ENCODE measurements at places on chromosomes 7 and 10.

DNA sequence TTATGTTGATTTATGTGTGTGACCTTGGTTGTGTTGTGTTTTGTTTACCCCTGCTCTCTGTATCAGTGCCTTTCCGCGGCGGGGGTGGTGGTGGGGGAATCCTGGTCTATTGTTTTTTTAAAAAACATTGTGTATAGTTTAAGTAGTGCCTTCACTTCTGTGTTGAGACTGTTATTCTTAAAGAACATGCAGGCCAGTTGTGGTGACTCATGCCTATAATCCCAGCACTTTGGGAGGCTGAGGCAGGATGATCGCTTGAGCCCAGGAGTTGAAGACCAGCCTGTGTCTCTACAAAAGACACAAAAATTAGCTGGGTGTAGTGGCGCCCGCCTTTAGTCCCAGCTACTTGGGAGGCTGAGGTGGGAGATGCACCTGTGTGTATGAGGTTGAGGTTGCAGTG lies 429.0 kb upstream of the LRGUK start:
- no peak for DNase-seq

- DNase-seq = no peak
These were observed 1.2 kb upstream of the ABCF2 start for GRCh38 chr7:151228024-151228866.

DNA sequence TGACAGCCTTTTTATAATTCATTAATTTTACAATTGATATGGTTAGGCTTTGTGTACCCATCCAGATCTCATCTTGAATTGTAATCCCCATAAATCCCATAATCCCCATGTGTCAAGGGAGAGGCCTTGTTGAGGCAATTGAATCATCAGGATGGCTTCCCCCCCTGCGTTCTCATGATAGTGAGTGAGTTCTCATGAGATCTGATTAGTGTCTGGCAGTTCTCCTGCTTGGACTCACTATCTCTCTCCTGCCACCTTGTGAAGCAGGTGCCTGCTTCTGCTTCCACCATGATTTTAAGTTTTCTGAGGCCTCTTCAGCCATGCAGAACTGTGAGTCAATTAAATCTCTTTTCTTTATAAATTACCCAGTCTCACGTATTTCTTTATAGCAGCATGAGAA lies 165.7 kb upstream of the GNAI1 start:
- DNase-seq = no peak

DNA sequence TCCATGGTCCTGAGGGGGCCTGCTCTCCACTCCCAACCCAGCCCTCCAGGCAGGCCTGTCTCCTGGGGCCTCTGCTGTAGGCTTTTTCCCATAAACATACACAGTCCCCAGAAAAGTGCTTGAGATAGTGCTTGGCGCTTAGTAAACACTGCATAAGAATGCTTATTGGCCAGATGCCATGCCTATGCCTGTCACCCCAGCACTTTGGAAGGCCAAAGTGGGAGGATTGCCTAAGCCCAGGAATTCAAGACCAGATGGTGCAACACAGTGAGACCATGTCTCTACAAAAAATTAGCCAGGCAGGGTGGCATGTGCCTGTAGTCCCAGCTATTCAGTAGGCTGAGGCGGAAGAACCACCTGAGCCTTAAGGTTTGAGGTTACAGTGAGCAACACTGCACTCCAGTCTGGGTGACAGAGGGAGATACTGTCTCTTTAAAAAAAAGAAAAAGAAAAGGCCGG lies 24.6 kb upstream of the ASL start:
- no peak for DNase-seq

DNA sequence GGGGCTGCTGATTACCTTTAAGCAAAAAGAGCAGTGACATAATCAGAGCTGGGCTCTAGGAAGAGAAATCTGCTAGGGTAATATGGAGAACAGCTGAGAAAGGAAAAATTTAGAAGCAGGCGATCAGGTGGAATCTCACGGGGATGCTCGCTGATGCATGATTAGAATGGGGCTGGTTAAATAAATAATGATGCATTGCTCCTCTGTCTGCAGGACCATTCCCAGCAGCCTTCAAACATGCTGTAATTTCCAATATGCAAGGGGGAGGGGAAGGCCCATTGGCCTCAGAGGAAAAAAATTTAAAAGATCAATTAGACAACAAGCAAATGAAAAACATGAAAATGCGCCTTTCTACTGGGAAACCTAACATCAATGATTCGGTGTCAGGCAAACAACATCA lies 65.6 kb upstream of the C10orf90 start:
- DNase-seq = no peak

GRCh38 chr7:128407233-128407589 lies 2.6 kb downstream of the IMPDH1 start:
- DNase-seq = no peak

DNA sequence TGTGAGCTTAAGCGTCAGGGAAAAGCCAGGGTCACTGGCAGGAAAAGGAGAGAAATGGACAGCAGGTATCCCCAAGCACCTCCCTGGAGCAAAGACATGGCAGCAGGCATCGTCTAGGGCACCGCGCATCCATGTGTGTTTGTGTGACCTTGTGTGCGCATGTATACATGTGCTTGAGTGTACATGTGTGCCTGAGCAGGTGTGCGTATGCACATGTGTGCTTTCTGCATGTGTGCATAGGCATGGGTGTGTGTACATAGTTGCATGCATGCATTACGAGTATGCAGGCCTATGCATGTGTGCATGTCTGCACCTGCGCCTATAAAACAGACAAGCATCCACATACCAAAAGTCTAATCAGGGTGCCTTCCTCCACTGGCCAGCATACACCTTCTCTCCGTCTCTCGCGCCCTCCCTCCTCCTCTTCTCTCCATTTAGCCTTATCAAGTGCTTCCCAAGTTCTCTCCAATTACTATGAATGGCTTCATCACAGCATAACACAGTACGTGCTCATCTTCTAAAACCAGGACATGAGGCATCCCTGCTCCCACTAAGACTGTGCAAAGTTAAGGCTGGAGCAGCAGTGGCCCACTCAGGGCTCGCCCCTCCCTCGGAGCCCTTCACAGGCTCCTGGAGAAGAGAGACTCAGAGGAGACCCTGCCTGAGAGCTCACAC lies 30.6 kb downstream of the RASGEF1A start:
- no peak for DNase-seq

GRCh38 chr7:91407942-91408341 lies 143.7 kb downstream of the FZD1 start:
- no peak for DNase-seq

DNA sequence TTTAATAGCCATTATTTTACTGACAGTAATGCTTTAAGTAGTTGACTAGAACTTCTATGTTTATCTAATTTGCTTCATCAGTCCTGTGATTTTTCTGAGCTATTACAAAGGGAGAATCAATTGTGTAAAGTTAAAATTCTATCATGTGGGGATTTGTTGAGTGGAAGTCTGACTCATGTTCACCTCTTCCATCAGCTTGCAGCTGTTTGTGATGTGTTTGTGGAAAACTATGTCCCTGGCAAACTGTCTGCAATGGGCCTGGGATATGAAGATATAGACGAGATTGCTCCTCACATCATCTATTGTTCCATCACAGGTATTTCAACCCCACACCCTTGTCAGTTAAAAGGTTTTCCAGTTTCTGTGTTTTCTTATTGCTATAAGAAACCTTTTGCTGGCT lies 59.9 kb downstream of the SUGCT start:
- no peak for DNase-seq

GRCh38 chr7:114647518-114647917 lies 232.9 kb downstream of the FOXP2 start:
- DNase-seq = no peak

DNA sequence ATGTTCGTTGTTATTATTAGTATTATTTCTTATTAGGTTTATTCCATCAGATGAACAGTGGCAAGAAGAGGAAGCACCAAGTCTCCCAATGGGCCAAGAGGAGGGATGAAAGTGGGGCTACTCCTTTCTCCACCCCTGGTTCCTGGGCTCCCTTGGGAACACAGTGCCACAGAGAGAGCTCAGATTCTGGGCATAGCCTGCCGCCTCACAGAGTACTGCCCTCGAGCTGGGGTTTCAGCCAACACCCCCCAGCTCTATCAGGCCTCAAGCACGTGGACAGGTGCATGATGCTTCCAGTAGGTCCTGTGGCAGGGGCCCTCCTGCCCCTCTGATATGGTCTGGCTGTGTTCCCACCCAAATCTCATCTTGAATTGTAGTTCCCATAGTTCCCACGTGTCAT lies 103.6 kb upstream of the RNF32 start:
- DNase-seq = no peak

DNA sequence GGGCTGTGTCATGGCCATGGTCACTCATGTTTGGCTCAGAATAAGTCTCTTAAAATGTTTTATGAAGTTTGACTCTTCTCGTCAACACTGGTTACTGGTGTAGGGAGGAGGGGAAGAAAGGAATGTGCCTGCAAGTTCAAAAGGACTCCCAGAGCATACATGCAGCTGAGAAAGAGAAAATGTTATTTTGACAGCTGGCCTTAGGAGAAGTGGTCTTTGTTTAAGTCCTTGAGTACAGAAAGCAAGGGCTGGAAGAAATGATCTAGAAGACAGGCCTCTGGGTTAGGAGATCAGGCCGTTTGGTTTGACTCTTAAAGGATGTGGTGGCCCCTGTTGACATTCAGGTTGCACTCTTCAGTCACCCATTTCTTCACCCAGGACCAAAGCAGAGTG lies 245.5 kb downstream of the REEP3 start:
- DNase-seq = no peak

DNA sequence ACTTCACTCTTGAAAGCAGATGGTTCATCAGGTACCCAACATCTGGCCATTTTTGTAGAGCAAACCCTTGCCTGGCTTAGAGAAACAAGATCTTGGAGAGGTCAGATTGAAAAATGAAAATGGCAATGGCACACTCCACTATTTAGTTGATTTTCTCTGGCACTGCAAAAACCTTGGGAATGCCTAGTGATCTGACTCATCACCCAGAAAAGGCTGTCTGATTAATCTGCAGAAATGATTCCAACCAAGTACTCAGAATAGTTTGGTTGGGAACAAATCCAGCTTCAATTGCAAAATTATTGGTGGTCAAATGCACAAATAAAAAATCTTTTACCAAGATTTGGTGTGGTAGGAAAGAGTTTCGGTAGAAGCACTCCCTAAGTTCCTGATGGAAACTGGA lies 351.2 kb downstream of the PHTF2 start:
- no peak for DNase-seq

DNA sequence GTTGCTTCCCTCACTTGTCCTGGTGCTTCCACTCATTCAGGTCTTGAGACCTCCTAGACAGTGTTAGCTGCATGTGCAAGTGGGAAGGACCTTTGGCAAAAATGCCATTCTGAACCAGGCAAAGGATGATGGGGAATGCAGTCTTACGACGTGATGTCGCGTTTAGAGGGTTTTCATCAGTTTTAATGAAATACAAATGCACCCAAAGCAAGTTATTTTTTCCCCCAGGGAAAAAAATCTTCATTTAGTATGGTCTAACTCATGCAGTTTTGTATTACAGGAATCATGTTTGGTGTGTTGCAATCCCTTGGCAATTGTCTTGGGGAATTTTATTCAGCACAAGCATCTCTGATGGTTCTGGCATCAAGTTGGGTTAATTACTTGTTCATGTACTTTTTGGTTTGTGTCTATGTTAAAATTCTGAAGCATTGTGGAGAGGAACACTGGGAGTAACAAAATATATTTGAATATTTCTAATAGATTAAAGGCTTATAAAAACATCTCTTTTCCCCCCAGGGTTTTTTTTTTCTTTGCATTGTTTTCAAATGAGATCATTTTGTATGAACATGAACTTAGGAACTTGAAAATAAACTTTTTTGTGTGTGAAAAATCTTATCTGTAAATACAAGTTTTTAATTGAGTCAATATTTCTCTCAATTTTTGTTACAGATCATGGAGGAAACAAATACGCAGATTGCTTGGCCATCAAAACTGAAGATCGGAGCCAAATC lies 188.9 kb downstream of the BICC1 start:
- DNase-seq = no peak

GRCh38 chr7:79789584-79790345 lies 336.3 kb upstream of the MAGI2 start:
- no peak for DNase-seq

DNA sequence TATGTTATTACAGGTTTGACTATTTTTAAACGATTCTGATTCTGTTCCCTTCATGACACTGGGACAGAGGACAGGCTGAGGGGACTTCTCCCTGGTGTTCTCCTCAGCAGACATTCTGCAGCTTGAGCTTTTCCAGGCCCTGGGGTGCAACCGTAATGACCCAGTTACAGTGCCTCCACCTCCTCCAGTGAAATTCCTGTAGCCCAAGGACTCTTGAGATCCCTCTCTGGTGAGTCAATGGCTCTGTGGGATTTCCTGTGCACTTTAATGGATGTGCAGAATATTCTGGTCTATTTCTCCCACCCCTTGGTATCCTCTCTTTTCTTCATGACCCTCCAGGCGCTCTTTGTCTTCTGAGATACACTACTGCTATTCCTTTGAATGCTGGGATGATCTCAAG lies 319.3 kb downstream of the INHBA start:
- no peak for DNase-seq

- no peak for DNase-seq
These were observed 30.4 kb downstream of the PLAU start for GRCh38 chr10:73941300-73941699.

- DNase-seq = no peak
These were observed 54.8 kb downstream of the DAGLB start for GRCh38 chr7:6392712-6393666.

GRCh38 chr10:33178026-33178755 lies 156.3 kb downstream of the NRP1 start:
- no peak for DNase-seq

DNA sequence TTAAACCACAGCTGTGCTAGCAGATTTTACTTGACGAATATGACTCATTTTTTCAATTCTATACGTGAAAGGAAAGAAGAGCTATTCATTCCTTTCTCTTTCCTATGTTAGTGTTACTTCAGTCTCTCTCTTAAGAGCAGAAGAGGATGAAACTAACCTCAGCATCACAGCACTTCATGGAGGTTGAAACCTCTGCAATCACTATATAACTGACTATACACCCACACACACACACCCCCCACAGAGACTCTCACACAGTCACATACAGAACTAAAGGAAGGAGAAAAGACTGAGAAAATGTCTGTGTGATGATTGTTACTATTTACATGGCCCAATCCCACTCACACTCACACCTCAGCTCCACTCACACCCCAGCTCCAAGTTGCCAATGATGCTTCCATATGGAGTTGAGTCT lies 104.2 kb downstream of the KIF20B start:
- DNase-seq = no peak

- DNase-seq = no peak
These were observed 62.3 kb downstream of the LAMB4 start for GRCh38 chr7:108067844-108068243.

DNA sequence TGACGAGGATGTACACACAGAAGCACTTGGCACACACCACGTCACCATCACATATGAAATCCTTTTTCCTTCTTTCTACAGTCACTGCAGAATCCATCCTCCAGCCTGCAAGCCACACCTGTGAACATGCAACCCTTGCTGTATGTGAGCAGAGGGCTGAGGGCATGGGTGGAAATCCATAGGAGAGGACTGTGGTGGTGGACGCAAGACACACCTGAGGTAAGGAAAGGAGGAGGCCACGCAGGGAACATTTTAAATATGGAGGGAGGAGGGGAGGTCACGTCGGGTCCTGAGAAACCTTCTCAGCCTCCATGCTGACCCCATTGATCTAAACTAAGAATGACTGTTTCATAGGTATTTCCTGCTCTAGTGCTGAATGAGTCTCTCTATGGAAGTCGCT lies 28.6 kb downstream of the ADARB2 start:
- DNase-seq = no peak

GRCh38 chr10:29840516-29841276 lies 205.9 kb upstream of the SVIL start:
- DNase-seq = no peak

- DNase-seq = no peak
These were observed 195.4 kb downstream of the COBL start for GRCh38 chr7:51121036-51121790.

GRCh38 chr10:69760072-69760471 lies 41.6 kb upstream of the COL13A1 start:
- DNase-seq = no peak

Measured in activated T-cell treated with anti-CD3 and anti-CD28 coated beads for 1 hour (primary cell).